Left renal pelvis (tissue), 4 donors: ENCODE measurements at places on chromosomes 5 and 9. TPM values are rescaled to one million over a fixed set of nuclear protein-coding genes. Genes with fewer than 3 reads are reported as not detected.
A peak's percentile ranks its signal among the peaks of the same experiment; 100 is the strongest.

DNA sequence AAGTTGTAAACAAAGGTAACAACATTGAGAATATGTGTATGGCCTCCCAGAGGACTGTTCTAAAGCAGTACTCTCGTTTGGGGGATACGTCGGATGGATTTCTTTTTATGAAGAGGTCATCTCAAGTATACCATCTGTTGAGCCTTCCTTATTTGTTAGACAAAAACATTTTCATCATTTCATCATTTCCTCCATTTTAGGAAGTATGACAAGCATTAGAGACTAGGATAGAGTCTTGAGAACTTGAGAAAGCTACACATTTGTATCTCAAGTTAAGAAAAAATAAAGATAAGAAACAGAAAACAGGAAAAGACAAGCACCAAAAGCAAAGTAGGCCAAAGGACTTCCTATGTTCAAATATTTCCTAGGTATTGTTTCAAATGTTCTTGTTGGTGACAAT lies 307.0 kb downstream of the EFNA5 start:
- no peak for DNase-seq

DNA sequence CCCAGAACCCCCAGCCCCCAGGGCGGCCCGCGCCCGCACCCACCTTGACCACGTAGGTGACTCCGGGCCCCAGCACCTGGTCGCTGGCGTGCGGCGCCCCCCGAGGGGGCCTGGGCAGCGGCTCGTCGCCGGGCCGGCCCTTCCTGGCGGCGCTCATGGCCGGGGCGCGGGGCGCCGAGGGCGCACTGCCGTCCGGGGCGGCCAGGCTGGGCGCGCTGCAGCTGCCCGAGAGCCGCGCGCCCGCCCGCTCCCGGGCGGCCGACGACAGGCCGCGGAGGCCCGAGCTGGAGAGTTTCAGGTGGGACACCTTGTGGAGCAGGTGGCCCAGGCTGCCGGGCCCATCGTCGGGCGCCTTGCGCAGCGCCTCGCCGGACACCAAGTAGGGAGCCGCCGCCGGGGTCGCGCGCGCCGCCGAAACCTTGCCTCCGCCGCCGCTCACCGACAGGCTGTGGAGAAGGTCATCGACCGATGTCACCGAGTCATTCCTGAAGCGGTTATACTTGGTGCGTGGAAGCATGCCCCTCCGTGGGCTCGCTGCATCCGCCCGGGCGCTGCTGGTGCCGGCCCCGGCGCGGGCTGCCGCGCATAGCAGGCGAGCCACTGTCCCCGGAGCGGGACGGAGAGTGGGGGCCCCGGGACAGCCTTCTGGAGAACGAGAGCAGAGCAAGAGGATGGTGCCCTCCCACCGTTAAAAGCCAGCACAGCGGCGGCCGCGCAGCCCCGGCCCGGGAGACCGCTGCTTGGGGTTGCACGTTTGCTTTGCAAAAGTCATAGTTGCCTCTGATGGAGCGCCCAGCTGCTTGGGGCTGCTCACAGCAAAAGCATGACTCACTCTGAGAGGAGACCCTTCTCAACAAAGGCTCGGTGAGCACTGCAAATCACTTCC lies at the start of gene SHC3:
SHC3 (minus strand) TSS at position 875 of the 886 bp plus-strand sequence; CDS start at position 517, 358 bp downstream.
- no peak for DNase-seq

Gene LCN9
- polyA plus RNA-seq, result not detected

DNA sequence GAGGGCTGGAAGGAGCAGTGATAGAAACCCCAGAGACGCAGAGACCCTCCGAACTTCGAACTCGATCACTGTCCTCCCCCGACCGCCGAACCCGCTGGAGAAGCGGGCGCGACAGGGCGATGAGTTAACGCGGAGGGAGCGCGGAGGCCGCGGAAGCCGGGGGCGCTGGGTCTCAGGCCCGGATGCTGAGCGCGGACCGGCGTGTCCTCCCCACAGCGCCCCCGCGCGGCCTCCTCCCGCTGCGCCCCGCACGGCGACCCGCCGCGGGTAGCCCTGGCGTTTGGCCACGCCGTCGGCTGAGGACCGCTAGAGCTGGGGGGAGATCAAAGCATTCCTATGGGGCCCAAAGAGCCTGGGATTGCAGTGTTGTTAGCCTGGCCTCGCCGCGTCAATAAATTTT lies 7.7 kb upstream of the DMRT2 start:
- no peak for DNase-seq

DNA sequence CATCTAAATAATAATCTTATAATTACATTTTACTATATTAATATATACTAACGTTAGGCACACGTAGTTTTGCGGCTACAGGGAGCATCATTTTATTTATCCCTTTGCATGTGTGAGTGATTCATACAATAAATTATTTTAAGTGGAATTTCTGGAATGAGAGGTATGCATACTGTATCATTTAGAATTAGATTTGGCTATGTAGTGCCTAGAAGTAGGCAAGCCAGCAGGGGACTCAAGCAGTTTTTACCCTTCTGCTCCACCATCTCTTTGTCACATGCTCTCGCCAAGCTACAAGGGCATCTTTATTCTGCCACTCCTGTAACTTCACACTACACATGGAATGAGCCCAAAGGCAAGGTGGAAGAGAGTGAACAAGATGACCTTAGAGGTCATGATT lies 60.8 kb downstream of the MEGF10 start:
- no peak for DNase-seq

Gene PTPN3
- 3.2 TPM for polyA plus RNA-seq

- no peak for DNase-seq
These were observed 89.1 kb upstream of the PPP2R2B start for GRCh38 chr5:146967646-146968045.

DNA sequence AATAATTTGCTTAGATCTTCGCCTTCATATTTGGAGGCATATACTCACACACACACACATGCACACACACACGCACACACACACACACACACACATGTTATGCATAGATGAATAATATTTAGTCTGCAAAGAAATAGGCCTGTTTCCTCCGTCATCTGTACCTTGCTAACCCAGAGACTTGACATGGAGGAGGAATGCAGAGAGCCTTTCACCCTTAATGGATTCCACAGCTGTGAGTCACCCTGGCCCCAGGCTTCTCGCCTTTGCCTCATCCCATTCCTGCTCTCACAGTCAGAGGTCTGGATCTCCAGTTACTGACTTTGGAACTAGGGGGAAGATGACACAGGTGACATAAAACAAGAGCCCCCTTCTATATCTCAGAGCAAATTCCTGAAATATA lies 29.7 kb downstream of the ZNF462 start:
- no peak for DNase-seq

- DNase-seq, result no peak
These were observed 38.9 kb downstream of the CDH6 start for GRCh38 chr5:31232273-31232888.

Gene TIGD6
- 5.1 TPM for polyA plus RNA-seq

- DNase-seq, result no peak
These were observed 106.8 kb downstream of the CCDC192 start for GRCh38 chr5:127810017-127810416.

Gene UIMC1
- 37.7 TPM for polyA plus RNA-seq

DNA sequence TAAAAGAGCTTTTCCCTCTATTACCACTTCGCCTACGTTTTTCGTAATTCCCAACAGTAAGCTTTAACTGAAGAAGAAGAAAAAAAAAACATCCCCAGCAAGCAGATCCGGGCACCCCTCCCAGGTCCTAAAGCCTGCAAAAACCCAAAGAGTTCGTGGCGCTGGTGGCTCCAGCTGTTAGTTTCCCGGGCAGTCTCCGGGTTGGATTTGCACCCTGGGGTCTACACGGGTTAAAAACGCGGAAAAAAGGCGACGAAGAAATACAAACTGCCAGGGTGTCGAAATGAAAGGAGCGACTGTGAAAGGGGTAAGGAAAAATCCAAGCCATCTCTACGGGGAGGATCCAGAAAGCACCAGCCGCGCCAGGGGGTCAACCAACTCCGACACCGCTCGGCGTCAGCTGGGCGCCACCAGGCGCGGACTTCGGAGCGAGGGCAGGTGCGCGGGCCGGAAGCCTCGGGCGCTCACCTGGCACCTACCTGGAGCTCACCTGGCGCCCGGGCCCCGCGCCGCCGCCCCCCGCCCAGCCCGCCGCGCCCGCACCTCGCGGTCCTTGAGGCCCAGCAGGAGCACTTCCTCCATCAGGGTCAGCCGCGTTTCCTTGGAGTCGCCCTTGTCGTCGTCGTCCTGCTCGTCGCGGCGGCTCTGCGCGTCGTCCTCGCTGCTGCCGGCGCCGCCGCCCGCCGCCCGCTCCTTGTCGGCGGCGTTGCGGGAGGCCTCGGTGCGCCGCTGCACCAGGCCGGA lies 680 bp downstream of the GOLPH3 start:
- peak; percentile 56 for DNase-seq

Gene NOTCH1
- 39.3 TPM for polyA plus RNA-seq

DNA sequence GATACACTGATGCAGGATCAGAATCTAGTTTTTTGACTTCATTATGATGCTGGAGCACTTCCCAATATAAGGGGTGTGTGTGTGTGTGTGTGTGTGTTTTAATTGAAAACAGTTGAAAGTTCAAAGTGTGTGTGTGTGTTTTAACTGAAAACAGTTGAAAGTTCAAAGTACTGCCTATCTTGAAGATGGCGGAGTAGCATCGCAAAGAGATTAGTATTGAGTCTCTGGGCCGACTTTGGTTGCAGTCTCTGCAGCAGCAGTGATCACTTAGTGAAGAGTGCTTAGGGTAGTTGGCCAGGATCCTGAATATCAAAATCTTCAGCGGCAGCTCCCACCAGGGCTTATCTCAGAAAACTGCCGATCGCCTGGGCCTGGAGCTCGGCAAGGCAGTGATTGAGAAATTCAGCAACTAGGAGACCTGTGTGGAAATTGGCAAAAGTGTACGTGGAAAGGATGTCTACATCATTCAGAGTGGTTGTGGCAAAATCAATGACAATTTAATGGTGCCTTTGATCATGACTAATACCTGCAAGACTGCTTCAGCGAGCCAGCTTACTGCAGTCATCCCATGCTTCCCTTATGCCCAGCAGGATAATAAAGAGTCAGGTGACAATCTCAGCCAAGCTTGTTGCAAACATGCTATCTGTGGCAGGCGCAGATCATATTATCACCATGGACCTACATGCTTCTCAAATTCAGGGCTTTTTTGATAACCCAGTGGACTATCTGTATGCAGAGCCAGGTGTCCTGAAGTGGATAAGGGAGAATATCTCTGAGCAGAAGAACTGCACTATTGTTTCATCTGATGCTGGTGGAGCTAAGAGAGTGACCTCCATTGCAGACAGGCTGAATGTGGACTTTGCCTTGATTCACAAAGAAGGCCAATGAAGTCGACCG lies 7.3 kb upstream of the SCAI start:
- no peak for DNase-seq

DNA sequence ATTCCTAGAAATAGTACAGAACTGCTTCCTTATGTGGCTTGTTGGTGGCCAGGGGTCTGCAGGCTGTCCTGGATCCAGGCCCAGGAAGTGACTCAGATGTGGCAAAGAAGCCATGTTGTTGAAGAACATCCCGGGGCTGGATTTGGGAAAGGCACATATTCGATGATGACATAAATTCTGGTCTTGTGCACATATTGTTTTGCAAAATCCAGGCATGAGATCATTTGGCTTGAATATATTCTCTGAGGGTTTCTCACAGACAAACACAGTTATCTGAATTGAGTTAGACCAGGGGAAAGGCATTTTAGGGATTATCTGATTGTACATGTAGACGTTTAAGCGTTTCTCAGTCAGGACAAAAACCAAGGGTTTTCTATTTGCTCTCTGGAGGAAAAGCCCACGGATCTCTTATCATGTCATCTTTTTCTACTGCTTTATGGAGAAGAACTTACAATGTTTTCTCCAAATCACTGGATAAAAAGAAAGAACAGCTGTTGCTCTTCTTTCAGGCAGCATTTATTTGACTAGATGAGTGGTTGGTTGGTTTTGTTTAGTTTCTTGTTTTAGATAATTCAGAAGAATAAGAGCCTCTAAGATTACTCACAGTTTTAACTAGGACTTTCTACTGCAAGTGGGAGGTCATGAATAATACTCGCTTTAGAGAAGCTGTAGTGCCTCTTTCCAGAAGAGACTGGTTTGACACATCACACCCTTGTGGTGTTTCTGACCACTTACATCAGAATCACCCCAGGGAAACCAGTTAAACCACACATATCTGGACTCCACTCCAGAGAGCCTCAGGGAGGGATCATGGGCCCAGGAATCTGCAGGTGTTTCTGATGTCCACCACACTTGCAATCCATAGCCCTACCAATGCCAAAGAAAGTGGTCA lies 29.5 kb upstream of the LHFPL2 start:
- no peak for DNase-seq

DNA sequence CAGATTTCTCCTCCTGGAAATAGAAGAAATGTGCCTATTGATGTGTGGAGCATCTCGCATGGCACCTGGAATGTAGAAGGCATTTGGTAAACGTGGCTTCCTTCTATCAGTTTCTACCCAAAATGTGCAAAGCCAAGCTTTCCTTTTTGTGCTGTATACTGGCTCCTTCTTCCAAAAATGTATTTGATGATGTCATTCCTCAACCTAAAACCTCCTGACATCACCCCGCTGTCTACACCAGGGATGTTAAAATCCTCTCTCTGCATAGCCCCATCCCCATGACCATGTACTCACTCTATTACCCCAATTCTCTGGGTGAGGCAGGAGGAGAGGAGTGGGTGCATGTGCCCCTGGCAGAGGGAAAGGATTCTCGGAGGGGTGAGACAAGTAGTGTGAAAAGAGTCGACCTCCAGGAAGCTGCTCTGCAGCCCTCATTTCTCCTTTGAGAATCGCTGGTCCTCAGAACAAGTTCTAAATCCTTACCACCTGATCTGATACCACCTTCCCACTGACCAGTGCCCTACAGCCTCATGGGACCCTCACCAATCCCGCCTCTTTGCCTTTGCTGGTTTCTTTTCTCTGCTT lies 11.7 kb upstream of the MED10 start:
- DNase-seq, result no peak

GRCh38 chr5:179275381-179275878 lies 69.8 kb downstream of the ADAMTS2 start:
- no peak for DNase-seq

GRCh38 chr9:87087197-87087596 lies 139.9 kb upstream of the GAS1 start:
- DNase-seq, result no peak

DNA sequence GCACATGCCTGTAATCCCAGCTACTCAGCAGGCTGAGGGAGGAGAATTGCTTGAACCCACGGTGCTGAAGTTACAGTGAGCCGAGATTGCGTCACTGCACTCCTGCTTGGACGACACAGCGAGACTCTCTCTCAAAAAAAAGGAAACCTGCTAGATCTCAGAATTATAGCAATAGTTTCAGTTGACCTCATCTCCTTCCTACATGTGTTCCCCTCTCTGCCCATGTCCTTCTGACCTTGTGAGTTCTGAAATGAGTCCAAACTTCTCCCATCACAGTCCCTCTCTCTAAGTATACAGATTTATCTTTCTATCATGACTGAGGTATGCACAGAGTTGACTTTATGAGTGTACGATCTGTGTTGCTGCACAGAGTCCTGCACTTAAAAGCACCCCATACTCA lies 44.6 kb upstream of the SHOC1 start:
- DNase-seq, result no peak

GRCh38 chr5:6886866-6887265 lies 173.6 kb downstream of the TENT4A start:
- no peak for DNase-seq
